Cortex of kidney (tissue), 1 donor: ENCODE measurements at places on chromosomes 4 and X.

DNA sequence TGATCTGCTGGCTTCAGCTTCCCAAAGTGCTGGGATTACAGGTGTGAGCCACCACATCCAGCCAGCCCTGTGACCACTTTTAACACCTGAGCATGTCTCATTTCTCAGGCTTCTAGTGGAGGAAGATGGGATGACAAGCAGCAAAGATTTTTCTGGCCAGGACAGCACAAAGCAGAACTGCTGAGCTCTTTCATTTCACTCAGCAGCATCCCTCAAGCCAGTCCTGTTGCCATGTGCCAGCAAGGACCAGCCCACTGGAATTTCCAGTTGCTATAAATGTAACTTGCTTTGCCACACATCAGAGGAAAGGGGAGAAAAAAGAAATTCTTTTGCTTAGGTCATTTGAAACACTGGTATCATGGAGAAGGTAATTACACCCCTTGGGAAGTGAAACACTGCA lies 75.9 kb downstream of the SLC9A7 start:
- no peak for DNase-seq

GRCh38 chr4:27973056-27973455 lies 1112.4 kb downstream of the STIM2 start:
- no peak for DNase-seq

GRCh38 chr4:2591189-2591588 lies 54.7 kb downstream of the FAM193A start:
- DNase-seq, result no peak

DNA sequence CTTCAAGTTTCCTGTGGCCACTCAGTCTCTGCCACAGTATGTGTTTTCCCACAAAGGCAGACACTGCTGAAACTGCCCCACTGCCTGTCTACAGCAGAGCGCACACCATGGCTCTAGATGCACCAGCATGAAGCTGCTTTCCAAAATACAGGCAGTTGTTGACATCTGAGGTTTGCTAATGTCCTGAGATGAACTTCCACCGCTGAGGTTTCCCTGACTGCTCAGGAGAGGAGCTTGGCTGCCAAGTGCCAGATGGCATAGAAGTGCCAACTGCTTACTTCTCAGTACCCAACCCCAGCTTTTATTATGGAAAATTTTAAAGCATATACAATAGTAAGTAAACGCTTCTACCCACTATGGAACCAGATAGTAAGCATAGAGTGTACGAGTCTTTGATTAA lies 61.0 kb upstream of the EXOC1L start:
- no peak for DNase-seq

DNA sequence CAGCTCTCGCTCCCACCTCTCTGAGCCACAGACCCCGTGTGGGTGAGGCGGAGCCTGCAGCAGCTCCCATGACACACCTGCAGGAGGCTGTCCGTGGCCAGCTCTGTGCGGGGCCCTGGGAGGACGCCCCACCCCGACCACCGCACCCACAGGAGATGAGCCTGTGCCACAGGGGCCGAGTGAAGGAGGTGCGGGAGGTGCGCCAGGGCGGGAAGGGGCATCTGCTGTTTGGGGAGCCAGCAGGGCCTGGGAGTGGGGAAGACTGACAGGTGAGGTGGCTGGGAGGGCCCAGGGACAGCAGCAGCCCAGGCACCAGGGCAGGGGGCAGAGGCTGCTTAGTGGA lies 52.0 kb downstream of the ACOX3 start:
- no peak for DNase-seq

DNA sequence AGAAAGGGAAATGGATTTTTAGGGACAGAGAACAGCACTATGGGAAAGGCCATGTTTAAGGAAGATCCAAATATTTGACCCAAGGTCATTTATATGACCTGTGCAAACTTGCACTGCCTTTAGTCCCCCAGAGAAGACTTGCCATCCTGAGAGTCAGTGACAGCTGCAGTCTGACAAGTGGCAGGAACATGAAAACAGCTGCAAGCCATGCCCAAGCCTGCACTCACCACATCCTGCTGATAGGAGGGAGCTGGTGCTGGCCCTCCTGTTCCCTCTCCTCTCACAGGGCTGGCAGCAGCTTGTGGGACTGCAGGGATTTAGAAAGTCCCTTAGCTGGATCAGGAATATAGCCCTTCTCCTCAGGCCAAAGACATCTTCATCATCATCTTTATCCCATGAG lies 187.7 kb downstream of the RAP1GDS1 start:
- DNase-seq, result no peak

DNA sequence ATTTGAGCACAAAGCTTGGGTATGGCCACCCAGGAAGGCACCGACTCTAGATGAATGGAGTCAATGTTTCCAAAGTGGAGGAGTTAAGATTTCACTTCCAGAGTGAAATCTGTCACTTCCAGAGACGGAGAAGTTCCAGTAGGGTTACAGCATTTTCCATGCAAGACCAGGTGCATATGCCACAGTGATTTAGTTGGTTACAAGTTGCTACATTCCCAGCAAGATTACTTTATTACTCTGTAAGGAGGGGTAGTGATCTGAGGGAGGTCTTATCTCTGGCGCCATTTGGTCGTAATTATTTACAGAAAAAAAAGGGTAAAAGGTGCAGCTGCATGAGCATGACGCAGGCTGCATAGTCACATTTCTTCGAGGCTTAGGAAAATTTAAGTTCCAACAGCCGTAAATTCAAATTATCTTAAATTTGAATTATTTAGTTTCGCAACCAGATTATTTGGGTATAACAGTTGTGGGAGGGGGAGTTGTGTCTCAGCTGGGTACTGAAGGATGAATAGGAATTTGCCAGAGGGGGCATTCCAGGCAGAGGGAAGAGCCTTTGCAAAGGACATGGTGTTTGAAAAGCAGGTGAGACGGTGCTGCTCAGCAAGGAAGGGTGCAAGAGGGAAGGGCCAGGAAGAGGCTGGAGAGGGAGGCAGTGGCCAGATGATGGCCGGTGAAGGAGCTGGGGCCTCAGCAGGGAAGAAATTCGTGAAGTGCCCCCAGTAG lies 17.4 kb upstream of the AFAP1 start:
- DNase-seq, result no peak

DNA sequence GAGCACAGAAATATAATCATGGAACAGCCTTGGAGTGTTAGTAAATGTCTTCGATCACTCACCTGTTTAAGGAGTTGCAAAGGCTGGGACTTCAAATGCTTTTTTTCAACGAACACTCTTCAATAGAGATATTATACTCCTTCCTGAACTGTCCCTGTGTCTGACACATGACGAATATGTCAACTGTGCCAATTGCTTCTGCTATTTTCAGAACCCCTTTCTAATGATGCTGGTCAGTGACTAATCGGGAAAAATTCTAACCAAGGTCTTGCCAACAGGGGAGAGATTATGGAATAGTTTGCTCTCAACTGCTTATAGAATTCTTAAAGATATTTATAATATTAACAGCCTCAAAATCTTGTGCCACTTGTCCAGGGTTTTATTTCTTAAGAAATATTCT lies 8.5 kb upstream of the KLHL34 start:
- DNase-seq, result no peak

DNA sequence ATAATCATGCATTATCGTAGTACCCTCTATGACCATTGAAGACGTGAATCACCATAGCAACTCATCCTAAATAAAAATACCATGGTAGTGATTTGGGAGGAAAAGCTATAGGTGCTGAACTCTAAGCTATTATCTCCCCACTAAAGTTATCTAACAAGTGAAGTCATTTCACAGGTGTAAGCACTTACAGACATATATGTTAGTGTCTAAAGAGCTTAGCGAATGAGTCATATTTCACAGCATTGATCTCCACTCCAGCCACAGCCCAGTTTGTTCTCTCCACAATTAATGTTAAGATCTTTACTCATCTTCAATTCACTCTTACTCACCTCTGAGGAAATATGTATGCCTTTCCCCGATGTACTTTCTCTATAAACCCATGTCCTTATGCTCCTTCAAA lies 57.0 kb downstream of the DCAF8L1 start:
- no peak for DNase-seq

GRCh38 chr4:81032771-81033684 lies 2.5 kb downstream of the BMP3 start:
- no peak for DNase-seq

DNA sequence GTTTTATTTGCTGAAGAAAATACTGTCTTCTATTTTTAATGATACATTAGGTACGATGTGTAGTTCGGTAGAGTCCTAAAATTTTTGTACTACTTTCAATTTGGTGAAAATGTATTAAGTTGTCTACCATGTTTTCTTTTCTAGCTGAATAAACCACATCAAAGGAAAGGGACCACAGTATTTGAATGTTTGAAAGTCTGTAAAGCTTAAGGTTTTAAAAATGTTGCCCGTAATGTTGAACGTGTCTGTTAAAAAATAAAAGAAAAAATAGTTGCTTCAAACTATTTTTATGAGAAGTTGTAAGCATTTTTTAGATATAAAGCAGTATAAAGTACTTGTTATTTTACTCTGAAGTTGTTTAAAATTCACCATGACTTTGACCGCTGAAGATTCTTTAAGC lies 3.2 kb downstream of the CDKN2AIP start:
- no peak for DNase-seq

GRCh38 chr4:30837861-30838260 lies 117.7 kb downstream of the PCDH7 start:
- DNase-seq, result no peak

DNA sequence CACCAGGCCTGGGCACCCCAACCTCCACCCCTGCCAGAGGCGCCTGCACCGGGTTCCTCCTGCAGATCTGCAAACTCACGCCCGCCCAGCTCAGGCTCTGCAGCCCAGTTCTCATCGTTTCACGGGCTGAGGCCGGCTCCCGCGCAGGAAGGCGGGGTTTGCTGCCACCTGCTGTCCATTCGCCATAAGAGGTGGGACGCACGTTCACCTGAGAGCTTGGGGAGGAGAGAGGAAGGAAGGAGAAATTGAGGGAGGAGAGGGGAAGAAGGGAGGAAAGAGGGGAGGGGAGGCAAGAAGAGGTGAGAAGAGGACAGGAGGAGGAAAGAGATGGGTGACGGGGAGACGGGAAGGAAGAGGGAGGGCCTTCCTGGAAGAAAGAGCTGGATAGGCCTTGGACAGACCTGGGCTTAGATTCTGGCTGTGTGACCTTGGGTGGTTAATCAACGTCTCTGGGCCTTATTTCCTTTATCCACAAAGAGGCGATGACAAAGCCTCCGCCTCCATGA lies 114.5 kb downstream of the ADRA2C start:
- no peak for DNase-seq

GRCh38 chr4:166044871-166045270 lies 171.8 kb downstream of the TLL1 start:
- DNase-seq, result no peak

DNA sequence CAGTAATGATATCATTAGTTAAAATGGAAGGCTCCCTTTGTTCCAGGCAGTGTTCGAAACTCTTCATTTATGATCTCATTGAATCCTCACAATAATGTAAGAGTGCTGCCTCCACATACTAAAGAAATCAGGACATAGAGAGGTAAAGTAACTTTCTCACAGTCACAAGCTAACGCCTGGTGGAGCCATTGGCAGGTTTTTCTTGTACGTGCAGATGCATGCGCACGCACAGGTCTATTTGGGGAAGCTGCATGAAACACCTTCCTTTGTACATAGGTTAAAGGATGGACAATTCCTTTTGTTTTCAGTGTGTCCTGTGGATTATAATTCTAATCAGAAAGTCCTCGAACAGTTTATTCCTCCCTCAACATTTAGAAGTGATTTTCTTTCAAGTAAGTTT lies 176.2 kb downstream of the RAPGEF2 start:
- DNase-seq, result no peak

- DNase-seq, result no peak
Observed at GRCh38 chr4:99117876-99118693, 26.0 kb downstream of the ADH4 start.

DNA sequence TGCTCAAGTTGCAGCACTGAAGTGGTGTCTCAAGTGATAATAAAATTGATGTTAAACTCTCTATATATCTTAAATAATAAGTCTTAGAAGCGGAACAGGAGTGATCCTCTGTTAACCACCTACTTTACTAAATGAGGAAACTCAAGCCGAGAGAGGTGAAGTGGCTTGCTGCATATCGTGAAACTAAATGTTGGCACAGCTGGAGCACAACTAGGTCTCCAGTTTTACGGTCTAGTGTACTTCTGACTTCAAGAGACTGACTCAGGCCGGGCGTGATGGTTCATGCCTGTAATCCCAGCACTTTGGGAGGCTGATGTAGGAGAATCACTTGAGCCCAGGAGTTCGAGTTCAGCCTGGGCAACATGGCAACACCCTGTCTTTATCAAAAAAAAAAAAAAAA lies 35.5 kb upstream of the PLS3 start:
- DNase-seq, result no peak

DNA sequence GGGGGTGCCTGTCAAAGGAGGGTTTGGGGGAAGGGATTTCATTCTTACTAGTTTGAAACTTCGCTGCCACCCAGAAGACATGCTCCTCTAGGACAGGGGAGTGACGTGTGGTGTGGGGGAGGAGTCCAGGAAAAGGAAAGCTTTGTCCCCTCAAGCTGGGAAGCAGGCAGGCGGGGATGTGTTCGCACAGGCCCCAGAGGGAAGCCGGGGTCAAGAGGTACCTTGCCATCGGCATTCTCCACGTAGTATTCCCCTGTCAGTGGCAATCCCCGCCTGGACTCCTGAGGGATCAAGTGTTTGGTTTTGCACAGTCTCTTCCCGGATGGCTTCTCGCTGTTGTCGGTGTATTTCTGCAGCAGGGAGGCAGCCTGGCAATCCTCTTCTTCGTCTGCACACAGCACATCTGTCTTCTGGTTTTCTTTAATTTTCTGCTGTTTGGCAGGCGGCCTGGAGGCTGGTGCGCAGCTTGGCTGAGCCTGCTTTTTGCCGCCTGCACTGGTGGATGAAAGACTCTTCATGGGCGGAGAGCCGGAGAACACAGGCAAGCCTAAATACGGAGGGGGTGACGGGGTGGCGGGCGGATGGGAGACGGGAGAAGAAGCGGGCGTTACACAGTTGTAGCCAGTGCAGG lies 35.1 kb downstream of the BCOR start:
- DNase-seq, result no peak

GRCh38 chrX:153599192-153600031 lies 473 bp upstream of the CCNQ start:
- peak; percentile 17 for DNase-seq

- DNase-seq, result no peak
Observed at GRCh38 chr4:147336252-147336651, 144.6 kb upstream of the EDNRA start.

GRCh38 chrX:32514986-32515385 lies 696.4 kb downstream of the DMD start:
- no peak for DNase-seq

DNA sequence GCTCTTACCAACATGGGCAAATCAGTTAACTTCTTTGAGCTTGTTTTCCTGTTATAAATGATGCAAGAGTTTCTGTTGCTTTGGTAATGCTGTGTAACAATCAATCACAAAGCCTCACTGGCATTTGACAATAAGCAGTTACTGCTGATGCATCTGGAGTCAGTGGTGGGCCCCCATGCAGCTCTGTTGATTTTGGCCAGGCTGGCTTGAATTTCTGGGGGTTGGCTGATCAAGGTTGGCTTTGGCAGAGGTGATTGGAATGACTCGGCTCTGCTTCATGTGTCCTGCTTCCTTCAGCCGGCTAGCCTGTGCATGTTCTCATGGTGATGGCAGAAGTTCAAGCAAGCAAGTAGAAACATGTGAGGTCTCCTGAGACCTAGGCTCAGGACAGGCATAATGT lies 90.4 kb downstream of the PHEX start:
- no peak for DNase-seq
